ENCODE measurements at places on chromosomes 4 and X.

DNA sequence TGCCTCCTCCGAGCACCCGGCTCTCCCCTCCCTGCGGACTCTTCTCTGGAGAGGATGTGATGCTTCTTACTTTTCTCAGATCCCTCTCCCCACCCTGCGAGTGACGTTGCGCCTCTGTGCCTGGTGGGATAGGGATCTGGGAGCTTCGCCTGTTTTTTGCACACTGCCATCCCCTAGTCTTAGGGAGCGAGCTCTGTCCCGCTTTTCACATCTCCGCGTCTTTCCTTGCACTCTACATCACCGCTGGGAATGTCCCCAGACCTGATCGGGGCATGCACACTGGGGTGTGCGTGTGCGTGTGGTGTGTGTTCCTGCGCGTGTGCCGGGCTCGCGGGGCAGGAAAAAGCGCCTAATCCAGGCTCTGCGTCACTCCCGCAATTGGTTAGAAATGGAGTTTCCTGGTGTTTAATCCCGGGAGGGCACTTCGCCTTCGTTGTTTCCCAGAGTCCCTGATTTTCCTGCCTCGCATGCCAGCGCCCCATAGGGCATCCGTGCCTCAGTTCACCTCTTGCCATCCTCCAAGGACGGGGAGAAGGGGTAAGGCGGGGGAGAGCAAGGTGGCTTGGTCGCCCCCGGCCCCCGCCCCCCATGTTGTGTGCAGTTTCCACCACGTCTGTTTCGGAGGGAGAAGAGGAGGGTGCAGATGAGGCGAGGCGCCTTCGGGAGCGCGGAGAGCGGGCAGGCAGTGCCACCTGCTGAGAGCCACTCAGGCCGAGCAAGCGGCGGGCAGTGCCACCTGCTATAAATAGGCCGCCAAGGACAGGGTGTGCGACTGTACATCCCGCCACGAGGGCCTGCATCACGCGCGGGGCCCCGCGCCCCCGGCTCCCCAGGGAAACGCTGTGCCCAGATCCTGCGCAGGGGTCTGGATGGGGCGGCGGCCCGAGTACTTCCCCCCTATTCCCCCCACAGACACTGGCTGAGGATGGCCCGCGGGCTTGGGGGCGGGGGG lies 759 bp upstream of the TBC1D1 start:
- no peak for DNase-seq

- peak; percentile 44 for DNase-seq
These were observed 130.1 kb upstream of the TECRL start for GRCh38 chr4:64539234-64539849.

DNA sequence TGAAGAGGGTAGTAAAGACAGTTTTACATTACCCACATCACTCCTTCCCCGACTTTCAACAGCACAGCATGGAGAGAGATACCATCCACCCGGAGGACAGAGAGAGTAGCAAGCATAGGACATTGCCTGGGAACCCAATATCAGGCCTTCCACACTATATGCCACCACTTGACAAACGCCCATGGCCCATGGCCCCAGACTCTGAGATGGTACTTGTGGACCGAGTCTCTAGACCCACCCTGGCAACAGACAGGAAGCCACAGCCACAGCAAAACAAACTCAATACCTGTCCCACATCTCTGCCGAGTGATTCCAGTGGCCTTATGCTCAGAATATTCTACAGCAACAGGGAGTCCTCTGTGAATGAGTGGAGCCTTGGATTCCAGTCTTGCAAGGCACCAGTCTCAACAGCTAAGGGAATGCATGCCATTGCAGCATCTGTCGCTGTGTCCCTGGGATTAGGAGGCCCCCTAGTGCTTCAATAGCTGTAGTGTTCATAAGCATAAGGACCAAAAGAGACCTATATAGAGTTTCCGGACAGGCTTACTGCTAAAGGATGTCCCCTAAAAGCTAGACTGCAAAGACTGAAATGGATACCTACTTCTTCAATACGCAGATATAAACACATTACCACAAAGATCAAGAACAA lies 14.7 kb upstream of the CT55 start:
- no peak for DNase-seq

GRCh38 chrX:43836435-43837184 lies 45.6 kb downstream of the MAOB start:
- DNase-seq: no peak

- no peak for DNase-seq
These were observed 344.0 kb downstream of the CENPC start for GRCh38 chr4:67201334-67201733.

DNA sequence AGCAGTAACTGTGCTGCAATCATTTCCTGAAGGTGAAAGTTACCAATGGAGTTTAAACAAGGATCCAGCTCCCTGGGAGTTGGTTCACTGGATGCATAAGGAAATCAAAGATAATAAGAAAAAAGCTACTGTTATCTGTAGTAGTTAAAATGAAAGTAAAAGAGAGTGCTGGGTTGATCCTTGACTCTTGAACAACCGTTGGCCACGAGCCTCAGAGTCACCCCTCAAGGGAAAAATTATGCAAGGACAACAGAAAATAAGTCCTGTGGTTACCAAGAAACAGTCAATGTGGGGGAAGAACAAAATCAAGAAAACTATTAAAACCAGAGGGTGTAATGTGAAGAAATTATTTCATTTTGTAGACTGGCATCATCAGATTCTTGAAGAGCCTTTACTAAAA lies 49.7 kb upstream of the DDIT4L start:
- DNase-seq: no peak

GRCh38 chr4:124325690-124326089 lies 386.8 kb downstream of the ANKRD50 start:
- no peak for DNase-seq

DNA sequence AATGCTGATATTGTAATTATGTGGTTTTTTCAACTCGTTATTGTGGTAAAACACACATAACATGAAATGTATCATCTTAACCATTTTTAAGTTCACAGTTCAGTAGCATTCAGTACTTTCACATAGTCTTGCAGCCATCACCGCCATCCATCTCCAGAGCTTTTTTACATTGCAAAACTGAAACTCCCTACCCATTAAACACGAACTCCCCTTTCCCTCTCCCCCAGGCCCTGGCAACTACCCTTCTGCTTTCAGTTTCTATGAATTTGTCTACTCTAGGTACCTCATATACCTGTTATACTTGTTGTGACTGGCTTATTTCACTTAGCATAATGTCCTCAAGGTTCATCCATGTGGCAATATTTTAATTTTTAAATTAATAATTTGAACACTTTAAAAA lies 380.6 kb downstream of the MAPK10 start:
- no peak for DNase-seq

DNA sequence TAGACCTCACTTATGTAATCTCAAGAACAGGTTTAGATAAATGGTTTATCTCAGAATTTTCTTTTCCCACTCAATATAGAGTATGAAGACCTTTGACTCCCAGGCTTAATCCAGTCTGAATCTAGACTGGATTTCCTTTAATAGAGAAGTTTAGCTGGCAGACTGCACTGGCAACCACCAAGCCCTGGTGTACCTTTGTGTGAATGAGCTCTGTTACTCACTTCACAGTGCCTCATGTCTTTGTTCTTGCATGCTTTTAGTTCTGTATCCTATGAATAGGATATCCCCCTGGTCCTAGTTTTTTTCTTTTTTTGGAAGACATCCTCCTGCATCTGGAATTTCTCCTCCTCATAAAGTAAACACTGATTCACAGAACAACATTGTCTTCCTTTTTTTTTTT lies 53.2 kb upstream of the MCUB start:
- DNase-seq: no peak

GRCh38 chr4:153622778-153623240 lies 61.3 kb upstream of the TLR2 start:
- DNase-seq: no peak

DNA sequence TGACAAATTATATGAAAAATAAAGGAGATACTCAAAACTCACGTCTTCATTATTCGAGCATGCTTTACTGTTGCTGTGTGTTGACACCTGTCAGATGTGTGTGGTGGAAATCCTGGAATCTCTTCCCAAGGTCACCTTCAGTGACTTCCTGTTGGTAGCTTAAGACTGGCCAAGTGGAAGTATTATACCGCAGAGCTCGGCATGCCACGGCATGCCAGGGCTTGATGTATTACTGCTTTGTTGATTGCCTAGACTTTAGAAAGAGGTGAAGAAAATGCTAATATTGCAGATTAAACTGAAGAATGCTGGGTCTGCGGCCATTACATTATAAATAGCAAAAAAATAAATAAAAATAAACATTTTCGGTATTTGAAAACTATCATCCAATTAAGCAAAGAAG lies 4.6 kb downstream of the TREX2 start:
- no peak for DNase-seq

DNA sequence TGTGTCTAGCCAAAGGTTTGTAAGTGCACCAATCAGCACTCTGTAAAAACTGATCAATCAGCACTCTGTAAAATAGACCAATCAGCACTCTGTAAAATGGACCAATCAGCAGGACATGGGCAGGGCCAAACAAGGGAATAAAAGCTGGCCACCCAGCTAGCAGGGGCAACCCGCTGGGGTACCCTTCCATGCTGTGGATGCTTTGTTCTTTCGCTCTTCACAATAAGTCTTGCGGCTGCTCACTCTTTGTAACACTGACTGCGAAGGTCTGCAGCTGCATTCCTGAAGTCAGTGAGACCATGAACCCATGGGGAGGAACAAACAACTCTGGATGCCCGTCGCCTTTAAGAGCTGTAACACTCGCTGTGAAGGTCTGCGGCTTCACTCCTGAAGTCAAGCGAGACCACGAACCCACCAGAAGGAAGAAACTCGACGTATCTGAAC lies 14.3 kb downstream of the HNRNPDL start:
- DNase-seq: no peak

- no peak for DNase-seq
These were observed 240.6 kb upstream of the NOCT start for GRCh38 chr4:138774940-138775339.

DNA sequence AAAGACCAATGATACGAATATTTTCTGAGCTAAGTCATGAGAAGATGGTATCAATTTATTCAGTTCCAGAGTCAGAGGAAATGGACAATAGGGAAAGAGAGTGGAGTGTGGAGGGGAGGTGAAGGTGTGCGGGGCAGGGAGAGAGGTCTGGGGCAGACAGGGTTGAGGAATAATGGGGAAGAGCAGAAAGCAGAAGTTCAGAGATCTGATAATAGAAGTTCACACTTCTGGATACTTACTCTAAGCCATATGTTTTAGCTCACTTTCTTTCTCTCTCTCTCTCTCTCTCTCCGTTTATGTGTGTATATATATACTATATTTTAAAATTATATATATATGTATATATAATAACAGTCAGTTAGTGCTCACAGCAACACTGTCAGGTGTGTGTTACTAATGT lies 40.4 kb downstream of the FOXR2 start:
- no peak for DNase-seq

- DNase-seq: peak; percentile 17
These were observed 1.2 kb upstream of the TAPT1 start for GRCh38 chr4:16227462-16227868.
